ENCODE measurements at places on chromosomes 7 and 10. TPM values are rescaled to one million over a fixed set of nuclear protein-coding genes. Genes with fewer than 3 reads are reported as not detected.

PILRA gene
- total RNA-seq: 0.27 TPM

ZNF467 gene
- total RNA-seq: 0.27 TPM

PIK3AP1 gene
- total RNA-seq: not detected

COL13A1 gene
- 6.0 TPM for total RNA-seq

CLCN1 gene
- total RNA-seq: 0.16 TPM
